ENCODE measurements at places on chromosomes 3 and 15. TPM values are rescaled to one million over a fixed set of nuclear protein-coding genes. Genes with fewer than 3 reads are reported as not detected.

CYP19A1 gene
- total RNA-seq: not detected

DNA sequence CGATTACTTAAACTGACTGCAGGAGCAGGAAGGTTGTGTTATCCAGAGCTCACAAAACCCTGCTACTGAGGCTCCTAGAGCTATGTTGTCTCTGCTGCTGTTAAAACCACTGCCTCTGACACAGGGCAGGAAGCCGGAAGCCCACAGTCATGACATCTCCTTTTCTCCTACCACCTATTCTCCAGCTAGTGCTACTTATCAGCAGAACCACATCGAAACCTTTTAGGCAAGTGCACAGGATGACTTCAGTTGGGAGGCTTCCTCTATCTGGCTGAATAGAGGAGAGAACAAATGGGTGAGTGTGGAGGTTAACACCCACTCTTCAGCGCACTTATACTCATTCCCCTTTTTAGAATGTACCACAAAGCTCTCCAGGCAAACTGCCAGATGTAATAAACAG, 638.0 kb downstream of the OTOL1 start:
- no peak overlapping the region for H3K27ac ChIP-seq
- H3K4me1 ChIP-seq: no peaks in the 10 kb centered on the region
- DNase-seq: peak; percentile 4
- no peak overlapping the region for H3K4me3 ChIP-seq

EFHB gene
- total RNA-seq: 0.55 TPM

WDR93 gene
- total RNA-seq: not detected

DNA sequence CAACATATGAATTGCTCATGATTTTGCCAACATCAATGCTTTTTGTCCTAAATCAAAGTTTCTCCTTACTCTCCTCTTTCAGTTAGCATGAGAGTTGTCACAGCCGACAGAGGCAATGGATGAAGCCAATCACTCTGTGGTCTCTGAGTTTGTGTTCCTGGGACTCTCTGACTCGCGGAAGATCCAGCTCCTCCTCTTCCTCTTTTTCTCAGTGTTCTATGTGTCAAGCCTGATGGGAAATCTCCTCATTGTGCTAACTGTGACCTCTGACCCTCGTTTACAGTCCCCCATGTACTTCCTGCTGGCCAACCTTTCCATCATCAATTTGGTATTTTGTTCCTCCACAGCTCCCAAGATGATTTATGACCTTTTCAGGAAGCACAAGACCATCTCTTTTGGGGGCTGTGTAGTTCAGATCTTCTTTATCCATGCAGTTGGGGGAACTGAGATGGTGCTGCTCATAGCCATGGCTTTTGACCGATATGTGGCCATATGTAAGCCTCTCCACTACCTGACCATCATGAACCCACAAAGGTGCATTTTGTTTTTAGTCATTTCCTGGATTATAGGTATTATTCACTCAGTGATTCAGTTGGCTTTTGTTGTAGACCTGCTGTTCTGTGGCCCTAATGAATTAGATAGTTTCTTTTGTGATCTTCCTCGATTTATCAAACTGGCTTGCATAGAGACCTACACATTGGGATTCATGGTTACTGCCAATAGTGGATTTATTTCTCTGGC, 2.5 kb downstream of the OR4F6 start:
- H3K4me1 ChIP-seq: no peaks in the 10 kb centered on the region
- H3K27me3 ChIP-seq: peaks cover 16% of the 10 kb centered on the region

- H3K4me3 ChIP-seq: no peak overlapping the region
- DNase-seq: no peak
- H3K27ac ChIP-seq: no peak overlapping the region
- H3K27me3 ChIP-seq: no peaks in the 10 kb centered on the region
- H3K4me1 ChIP-seq: no peaks in the 10 kb centered on the region
- peaks cover 17% of the 10 kb centered on the region for H3K36me3 ChIP-seq
Measured at GRCh38 chr3:196241704-196242103, 25.4 kb downstream of the SLC51A start.

CLDN11 gene
- not detected for total RNA-seq
